ENCODE measurements at places on chromosomes 6 and 20.

- no peak for DNase-seq
Measured at GRCh38 chr6:166998256-166999144, 697 bp upstream of the CEP43 start.

DNA sequence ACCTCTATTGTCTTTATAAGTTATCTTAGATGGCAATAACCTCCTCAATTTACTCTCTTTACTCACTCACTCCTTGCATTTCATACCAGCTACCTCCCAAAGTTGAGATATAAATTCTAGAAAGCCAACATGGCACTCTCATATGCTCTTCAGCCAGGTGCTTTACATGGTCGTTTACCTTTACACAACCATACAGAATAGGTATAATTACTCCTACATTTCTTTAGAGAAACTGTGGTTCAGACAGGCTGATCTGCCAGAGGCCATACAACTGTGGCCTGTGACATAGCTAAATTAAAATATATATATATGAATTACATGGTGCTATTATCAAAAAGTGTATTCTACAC is 45.7 kb downstream of the HBS1L start:
- no peak for DNase-seq

DNA sequence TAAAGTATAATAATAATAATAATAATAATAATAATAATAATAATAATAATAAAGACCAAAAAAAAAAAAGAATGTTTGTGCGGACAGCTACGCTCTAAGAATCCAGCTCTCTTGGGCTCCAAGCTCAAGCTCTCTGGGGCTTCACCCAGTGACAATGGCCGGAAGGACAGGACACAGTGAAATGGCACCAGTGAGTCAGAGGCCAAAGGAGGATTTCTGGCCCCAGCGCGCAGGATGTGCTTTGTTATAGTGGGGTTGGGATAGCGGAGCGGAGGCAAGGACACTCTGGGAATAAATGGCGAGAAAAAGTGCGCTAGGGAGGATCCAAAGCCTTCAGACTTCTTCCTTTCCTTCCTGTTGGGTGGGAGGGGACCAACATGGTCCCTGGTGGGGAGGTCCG is 38.2 kb downstream of the HLA-A start:
- DNase-seq, result no peak

DNA sequence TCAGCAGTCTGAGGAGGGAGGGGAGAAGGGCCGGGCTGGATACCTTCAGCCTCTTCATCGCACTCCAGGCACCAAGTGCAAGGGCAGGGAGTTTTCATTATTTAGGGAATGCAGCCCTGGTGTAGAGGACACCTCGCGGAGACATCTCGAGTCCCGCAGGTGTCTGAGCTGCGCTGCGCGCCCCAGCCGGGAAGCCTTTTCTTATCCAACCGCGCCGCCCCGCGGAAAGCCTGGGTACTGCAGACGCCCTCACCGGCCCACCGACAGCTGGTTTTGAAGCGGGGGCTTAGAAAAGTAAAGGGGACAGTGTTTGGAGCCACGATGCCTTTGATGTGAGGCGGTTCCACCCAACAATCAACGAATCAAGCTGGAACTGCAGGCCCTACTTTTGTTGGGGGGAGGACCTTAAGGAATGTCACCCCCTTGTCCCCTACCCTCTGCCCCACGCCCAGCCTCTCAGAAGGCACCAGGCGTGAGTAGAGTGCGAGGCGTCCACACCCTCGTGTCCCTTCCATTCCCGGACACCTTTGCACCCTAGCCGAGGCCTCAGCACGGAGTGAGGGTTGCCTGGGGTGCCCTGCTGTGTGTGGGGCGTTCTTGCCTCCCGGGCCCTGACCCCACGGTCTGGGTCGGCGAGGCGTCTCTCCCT is 8.6 kb downstream of the NKX2-2 start:
- DNase-seq, result peak; percentile 64

DNA sequence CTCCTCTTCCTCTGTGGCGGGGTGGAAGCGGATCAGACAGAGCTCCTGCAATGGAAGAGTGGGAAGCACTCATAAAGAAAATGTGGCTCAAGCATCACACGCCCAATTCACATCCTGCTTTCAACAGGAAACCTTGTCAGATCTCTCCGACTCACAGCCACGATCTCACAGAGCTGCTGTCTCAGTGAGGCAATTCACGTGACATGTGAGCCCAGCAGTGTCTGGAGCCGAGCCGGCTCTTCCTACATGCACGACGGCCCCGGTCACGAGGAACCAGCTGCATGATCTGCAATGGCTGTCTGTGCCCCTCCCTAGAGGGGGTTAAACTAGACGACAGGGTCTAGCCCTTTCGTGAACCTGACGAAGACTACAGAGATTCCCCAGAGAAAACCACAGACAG is 29.5 kb upstream of the TCFL5 start:
- DNase-seq, result no peak

- no peak for DNase-seq
Measured at GRCh38 chr6:155419161-155419560, 36.5 kb downstream of the NOX3 start.

Data from GM18507 (cell line).